Hematopoietic multipotent progenitor cell (in vitro differentiated cells): ENCODE measurements at places on chromosomes 16 and 17.

DNA sequence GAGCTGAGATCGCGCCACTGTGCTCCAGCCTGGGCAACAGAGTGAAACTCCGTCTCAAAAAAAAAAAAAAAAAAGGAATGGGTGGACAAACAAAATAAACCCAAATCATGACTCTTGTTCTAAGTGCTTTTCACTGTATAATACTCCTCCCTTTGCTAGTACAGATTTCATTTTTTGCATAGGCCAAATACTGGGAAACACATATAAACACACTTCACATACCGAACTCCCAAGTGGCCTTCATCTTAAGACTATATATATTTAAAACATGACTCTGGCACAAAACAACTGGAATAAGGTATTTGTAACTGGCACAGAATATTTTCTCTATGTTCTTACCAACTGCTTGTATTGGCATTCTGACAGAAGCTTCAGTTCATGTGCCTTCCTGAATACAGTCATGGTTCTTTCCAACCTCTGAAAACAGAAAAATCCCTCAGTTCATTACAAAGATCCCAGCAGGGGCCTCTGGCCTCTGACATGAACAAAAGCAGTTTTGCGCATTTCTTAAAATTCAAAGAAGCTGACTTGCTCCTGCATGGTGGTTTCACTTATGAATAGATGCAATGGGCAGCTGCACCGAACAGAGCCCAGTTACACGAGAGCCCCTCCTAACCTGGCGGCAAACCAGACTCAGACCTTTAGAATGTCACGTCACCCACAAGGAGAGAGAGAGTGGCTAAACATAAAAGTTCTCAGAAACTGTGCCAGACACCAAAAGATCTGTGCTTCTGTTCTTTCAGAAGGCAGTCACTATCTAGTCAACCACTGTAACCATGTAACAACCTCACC lies 19.1 kb upstream of the COPRS start:
- no peak for DNase-seq

- no peak for DNase-seq
Observed at GRCh38 chr17:65749479-65749878, 188.0 kb upstream of the AXIN2 start.

DNA sequence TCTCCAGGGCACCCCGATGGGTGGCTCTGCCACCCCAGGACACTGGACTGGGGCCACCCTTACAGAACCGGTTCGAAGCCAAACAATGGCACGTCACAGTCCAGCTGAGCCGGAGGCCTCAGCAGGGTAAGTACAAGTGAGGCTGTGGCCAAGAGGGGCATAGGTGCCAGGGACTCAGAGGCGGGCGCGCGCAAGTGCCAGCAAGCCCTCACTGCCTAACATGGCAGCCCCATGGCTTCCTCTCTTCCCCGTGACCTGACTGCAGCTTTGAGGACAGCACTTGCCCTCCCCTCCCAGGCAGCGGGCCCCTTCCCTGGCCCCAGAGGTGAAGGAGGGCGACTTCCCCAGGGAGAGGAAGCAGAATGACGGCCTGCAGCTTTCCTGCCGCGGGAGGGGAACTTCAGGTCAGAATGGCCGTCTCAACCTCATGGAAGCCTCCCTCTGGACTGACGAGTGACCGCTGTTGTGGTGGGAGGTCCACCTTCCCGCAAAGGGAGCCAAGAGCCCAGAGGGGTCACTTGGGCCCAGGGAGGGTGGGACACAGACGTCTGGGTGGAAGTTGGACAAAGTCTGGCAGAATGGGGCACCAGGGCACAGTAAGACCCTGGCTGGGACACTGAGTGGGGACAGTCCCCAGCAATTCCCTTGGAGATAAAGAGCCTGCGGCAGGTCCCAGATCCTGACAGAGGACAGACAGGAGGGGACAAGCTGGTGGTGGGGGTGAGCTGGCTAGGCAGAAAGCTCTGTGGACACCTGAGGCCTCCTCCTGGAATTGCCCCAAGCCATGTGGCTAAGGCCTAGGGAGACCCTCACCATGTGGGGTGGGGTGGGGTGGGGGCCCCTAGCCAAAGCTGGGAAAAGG lies 52.1 kb upstream of the TOB1 start:
- peak; percentile 44 for DNase-seq

- no peak for DNase-seq
Observed at GRCh38 chr16:24045641-24046040, 209.9 kb downstream of the PRKCB start.

DNA sequence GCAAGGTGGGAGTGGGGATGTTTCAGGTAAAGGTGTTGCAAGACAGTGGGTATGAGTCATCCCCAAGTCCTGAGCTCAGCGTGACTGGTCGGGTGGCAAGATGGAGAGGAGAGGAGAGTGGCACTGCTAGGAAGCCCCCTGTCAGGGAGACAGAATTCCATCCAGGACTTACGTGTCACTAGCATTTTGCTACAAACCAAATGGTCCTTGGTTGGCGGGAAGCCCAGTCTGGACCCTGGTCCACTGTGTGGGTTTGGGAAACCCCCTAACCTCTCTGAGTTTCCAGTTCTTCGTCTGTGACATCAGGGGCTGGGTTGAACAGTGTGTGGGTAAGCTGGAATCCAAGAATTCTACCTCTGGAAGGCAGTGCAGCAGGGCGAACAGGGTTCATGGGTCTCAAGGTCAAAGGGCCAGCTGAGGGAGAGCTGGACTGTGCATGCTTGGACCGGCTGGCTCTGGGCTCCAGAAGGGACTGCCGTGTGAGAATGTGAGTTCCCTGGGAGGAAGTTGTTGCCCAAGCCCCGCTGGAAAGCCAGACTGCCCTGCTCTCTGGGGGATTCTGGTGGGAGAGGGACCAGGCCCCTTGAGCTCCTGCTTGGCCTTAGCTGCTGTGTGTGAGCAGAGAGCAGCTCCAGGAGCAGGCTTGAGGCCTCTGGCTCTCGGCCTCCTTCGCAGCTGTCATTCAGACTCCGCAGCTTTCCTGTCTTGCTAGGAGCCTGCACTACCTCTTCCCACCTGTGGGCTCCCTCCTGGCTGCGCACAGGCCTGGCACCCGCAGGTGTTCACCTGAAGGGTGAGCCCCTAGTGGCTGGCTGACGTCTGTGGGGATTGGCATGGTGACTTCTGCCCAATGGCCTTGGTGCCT lies 84.6 kb downstream of the NT5M start:
- DNase-seq: no peak

- no peak for DNase-seq
Observed at GRCh38 chr17:80477647-80478478, 1.5 kb upstream of the NPTX1 start.

DNA sequence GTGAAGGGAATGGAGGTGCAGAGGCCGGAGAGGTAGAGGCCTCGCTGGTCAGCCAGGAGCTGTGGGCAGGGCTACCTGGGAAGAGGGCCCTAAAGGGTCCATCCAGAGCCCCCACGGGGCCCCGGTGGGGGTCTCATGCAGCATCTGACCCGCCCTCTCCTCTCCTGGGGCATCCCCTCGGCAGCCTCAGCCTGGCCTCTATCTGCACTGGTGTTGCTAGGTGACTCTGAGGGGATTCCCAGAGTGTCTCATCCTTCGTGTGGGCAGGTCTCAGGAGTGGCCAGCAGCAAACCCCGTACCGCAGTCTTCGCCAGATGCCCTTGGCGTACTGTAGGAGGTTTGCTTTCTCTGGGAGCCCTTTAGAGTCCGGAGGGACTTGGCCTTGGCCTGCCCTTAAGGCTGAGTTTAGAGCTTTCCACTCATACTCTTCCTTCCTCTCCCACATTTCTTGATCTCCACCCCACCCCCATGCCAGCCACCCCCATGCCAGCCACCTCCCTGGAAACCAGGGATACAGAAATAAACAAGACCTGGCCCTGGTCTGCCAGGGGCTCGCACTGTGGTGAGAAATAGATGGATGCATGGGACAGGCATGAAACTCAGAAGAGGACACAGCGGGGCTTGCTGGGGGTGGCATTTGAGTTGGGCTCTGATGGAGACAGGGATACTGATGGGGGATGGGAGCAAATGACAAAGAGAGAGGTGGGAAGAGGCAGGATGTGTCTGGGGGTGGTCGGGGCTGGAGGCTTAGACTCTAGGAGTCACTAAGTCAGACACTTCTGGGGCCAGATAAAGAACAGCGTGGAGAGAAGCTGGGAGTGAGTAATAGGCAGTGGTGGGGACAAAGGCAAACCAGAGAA lies 9.9 kb downstream of the SLC5A10 start:
- DNase-seq: no peak

GRCh38 chr16:78563905-78564304 lies 464.5 kb downstream of the WWOX start:
- DNase-seq: no peak

- DNase-seq: no peak
Observed at GRCh38 chr17:71057448-71057847, 888.1 kb downstream of the KCNJ2 start.

DNA sequence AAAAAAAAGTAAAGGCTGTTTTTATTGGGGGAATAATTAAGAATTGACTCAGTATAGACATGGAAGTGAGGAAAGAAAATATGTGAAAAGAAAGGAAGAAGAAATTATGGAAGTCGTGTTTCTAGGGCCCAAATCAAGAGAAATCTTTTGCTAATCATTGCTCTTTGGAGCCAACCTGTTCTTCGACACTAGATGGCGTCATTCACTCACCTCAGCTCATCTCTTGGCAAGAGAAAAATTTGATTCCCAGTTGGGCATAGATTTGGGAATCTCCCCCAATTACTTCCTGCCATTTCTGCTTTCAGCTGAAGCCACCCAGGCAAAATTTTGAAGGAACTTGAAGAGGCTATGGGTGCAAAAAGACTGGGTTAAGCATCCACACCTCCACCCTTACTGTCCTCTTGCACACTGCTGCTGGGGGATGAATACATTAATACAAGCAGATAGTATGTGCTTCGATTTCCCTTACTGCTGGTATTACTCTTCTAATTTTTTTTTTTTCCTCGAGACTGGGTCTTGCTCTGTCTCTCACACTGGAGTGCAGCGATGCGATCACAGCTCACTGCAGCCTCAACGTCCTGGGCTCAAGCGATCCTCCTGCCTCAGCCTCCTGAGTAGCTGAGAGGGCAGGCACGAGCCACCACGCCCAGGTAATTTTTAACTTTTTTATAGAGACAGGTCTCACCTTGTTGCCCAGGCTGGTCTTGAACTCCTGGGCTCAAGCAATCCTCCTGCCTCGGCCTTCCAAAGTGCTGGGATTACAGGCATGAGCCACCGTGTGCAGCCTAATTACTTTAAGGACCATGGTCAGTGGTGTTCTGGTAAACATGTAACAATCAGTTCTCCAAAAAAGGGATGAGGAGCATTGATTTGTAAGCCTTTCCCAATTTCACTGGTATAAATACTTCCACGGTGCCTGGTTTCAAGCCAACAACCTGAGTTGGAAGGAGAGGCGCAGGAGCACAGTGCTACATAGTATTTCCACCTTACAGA lies 13.5 kb downstream of the PSMD7 start:
- peak; percentile 45 for DNase-seq

DNA sequence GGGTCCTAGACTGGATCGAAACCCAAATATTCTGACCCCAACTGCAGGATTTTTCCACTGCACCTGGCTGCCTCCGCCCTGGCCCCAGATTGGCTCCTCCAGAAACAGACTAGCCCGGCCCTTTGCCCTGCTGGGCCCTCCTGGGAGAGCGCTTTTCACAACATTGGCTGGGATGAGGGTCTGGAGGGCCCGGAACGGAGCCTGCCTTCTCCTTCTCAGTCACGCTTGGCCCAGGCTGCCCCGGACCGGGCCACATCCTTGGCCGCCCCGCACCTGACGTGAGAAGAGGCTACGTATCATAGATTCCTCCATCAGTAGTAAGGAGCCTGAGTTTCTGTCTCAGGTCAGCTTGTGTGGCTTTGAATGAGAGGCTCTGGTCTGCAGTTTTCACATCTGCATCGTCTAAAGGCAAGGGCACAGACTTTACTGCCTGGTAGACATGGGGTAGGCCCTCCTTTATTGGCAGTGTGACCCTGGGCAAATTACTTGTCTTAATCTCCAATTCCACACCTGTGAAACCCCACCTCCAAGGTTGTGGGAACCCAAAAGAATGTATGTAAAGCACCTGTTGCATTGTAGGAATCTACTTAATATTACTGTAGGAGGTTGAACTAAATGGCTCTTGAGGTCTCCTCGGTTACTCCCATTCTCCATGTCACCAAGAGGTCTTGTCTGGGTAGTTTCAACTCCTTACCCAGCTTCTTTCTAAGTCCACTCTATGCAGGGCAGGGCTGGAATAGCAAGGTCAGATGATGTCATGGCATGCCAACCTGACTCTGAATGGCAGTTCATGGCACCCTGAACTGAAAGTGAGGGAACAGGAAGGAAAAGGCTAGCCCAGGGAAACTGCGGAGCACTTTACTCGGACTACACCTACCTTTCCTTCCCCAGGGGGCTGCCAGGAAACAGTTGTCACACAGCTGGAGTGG lies 661 bp downstream of the LRRC3C start:
- DNase-seq: no peak

- no peak for DNase-seq
Observed at GRCh38 chr16:473046-474043, 47.9 kb downstream of the RAB11FIP3 start.
